ENCODE measurements at places on chromosomes 5 and 9.
A peak's percentile ranks its signal among the peaks of the same experiment; 100 is the strongest.

GRCh38 chr9:114522286-114522685, 17.0 kb upstream of the WHRN start:
- no peak for DNase-seq

DNA sequence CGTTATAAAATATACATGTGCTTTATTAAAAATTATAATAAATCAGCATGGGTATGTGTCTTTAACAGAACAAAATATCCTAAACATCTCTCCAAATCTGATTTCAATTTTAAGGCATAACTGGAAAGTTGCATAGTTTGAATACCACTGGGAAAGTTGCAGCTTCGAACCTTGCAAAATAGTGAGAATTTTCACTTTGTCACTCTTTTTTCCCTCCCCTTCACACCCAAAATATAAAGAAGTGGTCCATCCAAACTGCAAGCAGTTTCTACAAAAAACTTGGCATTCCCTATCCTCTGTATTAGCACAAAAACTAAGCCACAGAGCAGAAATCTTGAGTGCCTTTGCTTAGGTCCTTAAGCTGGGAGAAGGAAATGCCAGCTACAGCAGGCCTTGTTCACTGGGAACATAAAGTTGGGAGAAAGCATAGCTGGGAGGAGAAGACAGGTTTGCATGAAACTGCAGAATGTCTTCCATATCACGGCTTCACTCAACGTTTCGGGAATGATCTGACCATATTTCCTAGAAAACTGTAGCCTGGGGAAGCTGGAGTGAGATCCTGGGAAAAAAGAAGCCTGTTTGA, 400.3 kb downstream of the EBF1 start:
- no peak for DNase-seq

DNA sequence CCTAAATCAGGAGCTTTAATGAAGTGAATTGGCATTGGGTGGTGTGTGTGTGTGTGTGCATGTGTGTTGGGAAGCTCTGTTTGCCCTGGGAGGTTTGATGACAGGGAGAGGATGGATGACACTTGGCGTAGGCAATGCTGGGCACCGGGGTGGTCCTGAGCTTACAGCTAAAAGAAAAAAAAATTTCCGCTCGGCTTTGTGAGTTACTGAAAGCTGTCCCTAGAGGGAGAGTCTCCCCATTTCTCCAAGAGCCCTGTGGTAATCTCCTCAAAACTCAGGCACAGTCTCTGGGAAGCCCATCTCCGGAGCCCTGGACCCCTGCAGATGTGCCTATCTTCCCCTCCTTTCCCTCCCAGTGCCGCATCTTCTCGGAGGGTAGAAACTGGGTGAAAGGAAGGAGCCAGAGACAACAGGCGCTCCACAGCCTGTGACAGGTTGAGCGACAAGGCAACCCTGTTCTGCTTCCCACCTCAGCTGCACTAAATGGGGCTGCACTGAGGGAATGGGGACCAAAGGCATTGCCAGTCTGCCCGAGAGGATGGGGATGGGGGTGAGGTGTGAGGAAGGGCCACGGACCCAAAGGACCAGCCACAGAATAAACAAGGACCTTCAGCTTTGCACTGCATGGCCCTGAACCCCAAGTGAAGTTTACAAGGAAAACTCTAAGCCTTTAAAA, 35.8 kb upstream of the TIFAB start:
- no peak for DNase-seq

DNA sequence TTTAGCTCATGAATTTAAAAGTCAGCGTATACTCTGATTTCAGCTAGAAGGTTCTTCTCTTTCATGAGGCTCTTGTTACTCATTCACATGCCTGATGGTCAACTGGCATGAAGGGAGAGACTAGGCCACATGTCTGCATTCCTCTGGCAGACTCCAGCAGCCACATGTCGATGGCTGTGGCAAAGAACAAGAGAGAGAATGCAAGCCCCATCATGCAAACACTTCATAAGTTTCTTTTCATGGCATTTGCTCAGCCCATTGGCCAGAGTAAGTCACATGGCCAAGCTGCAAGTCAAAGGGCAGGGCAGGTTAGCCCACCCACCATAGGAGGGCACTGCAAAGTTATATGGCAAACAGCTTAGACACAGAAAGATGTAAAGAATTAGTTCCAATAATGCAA, 5.4 kb downstream of the KCNV2 start:
- no peak for DNase-seq

- no peak for DNase-seq
These were observed 37.8 kb downstream of the WDR36 start for GRCh38 chr5:111129938-111130337.

DNA sequence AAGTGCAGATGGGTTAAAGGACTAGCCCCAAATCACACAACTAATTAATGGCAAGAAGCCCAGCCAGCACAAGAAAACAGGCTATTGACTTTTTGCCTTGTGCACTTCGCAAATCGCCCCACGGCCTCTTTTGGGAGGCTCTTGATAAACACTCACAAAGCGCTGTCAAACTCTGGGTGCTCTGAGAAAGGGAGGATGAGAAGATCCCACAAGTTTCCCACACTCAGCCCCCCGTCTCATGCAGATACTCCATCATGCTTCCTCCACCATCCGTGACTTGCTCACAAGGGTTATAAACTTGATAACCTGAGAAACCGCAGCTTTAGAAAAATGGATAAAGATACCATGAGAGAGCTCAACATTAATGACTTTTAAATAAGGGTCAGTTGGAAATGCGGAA, 219.7 kb downstream of the EBF1 start:
- DNase-seq = no peak

DNA sequence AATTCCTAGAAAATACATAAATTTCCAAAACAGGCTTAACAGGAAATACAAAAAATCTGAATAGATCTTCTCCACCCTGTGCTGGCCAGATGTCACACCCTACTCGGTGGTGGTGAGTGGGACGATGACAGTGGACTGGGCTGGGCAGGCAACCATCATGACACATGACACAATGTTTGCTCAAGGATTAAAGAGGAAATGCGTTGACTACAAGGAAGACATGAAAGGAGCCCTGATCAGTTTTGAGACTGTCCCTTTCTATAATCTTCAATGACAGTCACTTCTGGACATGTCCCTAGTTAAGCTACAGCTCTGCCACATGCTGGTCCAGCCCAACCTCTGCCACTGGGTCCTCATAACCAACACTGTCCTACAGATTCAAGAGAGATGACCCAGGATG, 99.8 kb downstream of the ZDHHC21 start:
- DNase-seq = no peak

DNA sequence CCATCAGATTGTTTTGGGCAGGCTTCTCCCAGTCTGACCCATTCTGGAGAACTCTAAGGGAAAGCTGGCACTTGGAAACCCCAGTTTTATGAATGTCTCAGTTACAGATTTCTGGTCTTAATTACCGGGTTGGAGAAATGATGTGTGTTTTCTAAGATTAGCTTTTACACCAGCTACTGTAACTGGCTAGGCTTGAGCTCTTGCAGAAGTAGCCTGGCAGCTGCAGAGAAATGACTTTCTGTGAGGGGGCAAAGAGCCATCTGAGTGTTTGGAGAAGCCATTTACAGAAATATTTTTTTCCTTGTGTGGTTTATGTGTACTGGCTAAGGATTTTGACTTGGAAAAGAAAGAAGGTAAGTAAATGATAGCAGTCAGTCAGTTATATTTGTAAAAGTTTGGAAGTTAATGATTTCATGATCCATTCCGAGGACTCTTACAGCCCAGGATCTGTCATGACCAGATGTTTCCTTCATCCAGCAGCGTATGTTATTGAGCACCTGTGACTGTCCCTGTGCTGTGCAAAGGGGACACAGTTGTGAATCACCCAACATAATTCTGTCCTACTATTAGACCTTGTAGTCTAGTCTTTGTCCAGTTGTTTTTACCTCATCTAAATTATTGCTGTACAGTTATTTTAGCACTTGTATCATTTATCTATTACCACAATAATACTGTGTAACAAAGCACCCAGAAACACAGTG, 53.7 kb upstream of the GDNF start:
- DNase-seq = no peak

- no peak for DNase-seq
These were observed 34.9 kb downstream of the PCDH1 start for GRCh38 chr5:141843156-141843927.

- peak; percentile 12 for DNase-seq
These were observed 66.9 kb downstream of the CTSL start for GRCh38 chr9:87792831-87793288.

- DNase-seq = peak; percentile 74
These were observed at the start of gene ERGIC1 for GRCh38 chr5:172833686-172834414. Gene ERGIC1, plus strand, starts transcription at chr5:172834251. Its CDS starts 163 bp downstream, at chr5:172834414.
